Mesenchymal stem cell (in vitro differentiated cells and primary cell): ENCODE measurements at places on chromosomes 3 and 15.
A peak's percentile ranks its signal among the peaks of the same experiment; 100 is the strongest.

GRCh38 chr15:96327155-96327741 is 3.3 kb upstream of the NR2F2 start:
- H3K36me3 ChIP-seq = peaks cover 11% of the 10 kb centered on the region
- DNase-seq = peak; percentile 92
- peaks cover 17% of the 10 kb centered on the region for H3K4me1 ChIP-seq
- no peaks in the 10 kb centered on the region for H3K27me3 ChIP-seq
- peak overlapping the region; percentile 97 for H3K27ac ChIP-seq

- peaks cover 2% of the 10 kb centered on the region for H3K4me1 ChIP-seq
- no peak overlapping the region for H3K27ac ChIP-seq
- peaks cover 5% of the 10 kb centered on the region for H3K36me3 ChIP-seq
- no peak for DNase-seq
- H3K4me3 ChIP-seq = no peak overlapping the region
These were observed 198.8 kb downstream of the KLHL25 start for GRCh38 chr15:85595804-85596536.

GRCh38 chr3:99862208-99862607 is 44.5 kb downstream of the CMSS1 start:
- peak; percentile 72 for DNase-seq
- peaks cover 8% of the 10 kb centered on the region for H3K4me1 ChIP-seq
- peaks cover 13% of the 10 kb centered on the region for H3K36me3 ChIP-seq
- no peak overlapping the region for H3K4me3 ChIP-seq
- H3K27ac ChIP-seq = peak overlapping the region; percentile 19
- no peaks in the 10 kb centered on the region for H3K27me3 ChIP-seq

GRCh38 chr15:83292317-83292716 is 7.9 kb upstream of the BNC1 start:
- no peak overlapping the region for H3K27ac ChIP-seq
- peaks cover 11% of the 10 kb centered on the region for H3K4me1 ChIP-seq
- no peaks in the 10 kb centered on the region for H3K27me3 ChIP-seq
- no peak for DNase-seq
- no peak overlapping the region for H3K4me3 ChIP-seq

GRCh38 chr3:98240131-98240530 is 23.9 kb upstream of the OR5H6 start:
- H3K4me1 ChIP-seq = no peaks in the 10 kb centered on the region
- H3K4me3 ChIP-seq = no peak overlapping the region
- no peaks in the 10 kb centered on the region for H3K36me3 ChIP-seq
- H3K27ac ChIP-seq = no peak overlapping the region
- no peak for DNase-seq
- no peaks in the 10 kb centered on the region for H3K27me3 ChIP-seq

DNA sequence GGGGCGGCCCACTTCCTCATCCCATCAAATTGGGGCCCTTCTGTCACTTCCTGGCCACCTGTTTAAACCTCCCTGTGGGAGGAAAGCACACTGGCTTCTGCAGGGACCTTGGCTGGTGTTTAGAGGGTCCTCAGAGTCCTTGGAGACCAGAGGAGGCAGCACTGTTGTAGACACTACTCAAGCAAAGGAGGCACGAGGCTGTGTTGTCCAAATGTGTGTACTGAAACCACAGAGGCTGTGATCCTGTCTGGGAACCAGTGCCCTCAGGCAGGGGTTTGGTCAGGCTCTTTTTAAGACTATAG is 12.4 kb upstream of the SEC13 start:
- H3K36me3 ChIP-seq = no peaks in the 10 kb centered on the region
- H3K4me1 ChIP-seq = peaks cover 4% of the 10 kb centered on the region
- no peak for DNase-seq

GRCh38 chr3:174193604-174194003 is 665.5 kb upstream of the NAALADL2 start:
- DNase-seq = no peak
- no peaks in the 10 kb centered on the region for H3K36me3 ChIP-seq
- no peaks in the 10 kb centered on the region for H3K27me3 ChIP-seq
- no peak overlapping the region for H3K27ac ChIP-seq
- no peak overlapping the region for H3K4me3 ChIP-seq

DNA sequence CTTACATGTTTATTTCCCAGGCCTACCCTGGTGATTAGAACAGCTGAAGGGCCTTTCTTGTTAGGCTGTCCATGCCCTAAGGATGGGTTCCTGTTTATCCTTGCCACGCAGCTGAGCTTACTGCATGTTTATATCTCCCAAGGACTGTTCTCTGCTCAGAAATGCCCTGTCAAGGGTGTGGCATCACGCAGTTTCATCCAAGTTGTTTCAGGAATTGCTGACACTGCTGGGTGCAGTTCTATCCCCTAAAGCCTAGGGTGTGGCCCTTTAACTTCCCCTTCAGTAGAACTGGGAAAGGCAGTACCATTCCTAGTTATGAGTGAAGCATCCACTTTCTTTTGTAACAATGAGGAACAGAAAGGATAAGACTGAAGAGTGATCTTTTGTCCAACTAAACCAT is 5.0 kb downstream of the ELL3 start:
- peaks cover 10% of the 10 kb centered on the region for H3K4me1 ChIP-seq
- H3K36me3 ChIP-seq = peaks cover 76% of the 10 kb centered on the region
- DNase-seq = peak; percentile 28
- no peaks in the 10 kb centered on the region for H3K27me3 ChIP-seq

GRCh38 chr3:44337248-44337785 is 1.2 kb upstream of the TCAIM start:
- no peaks in the 10 kb centered on the region for H3K36me3 ChIP-seq
- H3K4me3 ChIP-seq = peak overlapping the region; percentile 88
- DNase-seq = no peak
- no peak overlapping the region for H3K27ac ChIP-seq
- peaks cover 4% of the 10 kb centered on the region for H3K27me3 ChIP-seq
- H3K4me1 ChIP-seq = peaks cover 2% of the 10 kb centered on the region

- no peak overlapping the region for H3K4me3 ChIP-seq
- peaks cover 19% of the 10 kb centered on the region for H3K4me1 ChIP-seq
- H3K27me3 ChIP-seq = no peaks in the 10 kb centered on the region
- no peak overlapping the region for H3K27ac ChIP-seq
- H3K36me3 ChIP-seq = peaks cover 7% of the 10 kb centered on the region
These were observed 4.2 kb downstream of the KLF13 start for GRCh38 chr15:31330836-31331235.

- H3K4me1 ChIP-seq = peaks cover 3% of the 10 kb centered on the region
- DNase-seq = peak; percentile 81
- no peaks in the 10 kb centered on the region for H3K36me3 ChIP-seq
- H3K4me3 ChIP-seq = peak overlapping the region; percentile 29
These were observed 70.7 kb downstream of the SSR3 start for GRCh38 chr3:156483961-156484787.

DNA sequence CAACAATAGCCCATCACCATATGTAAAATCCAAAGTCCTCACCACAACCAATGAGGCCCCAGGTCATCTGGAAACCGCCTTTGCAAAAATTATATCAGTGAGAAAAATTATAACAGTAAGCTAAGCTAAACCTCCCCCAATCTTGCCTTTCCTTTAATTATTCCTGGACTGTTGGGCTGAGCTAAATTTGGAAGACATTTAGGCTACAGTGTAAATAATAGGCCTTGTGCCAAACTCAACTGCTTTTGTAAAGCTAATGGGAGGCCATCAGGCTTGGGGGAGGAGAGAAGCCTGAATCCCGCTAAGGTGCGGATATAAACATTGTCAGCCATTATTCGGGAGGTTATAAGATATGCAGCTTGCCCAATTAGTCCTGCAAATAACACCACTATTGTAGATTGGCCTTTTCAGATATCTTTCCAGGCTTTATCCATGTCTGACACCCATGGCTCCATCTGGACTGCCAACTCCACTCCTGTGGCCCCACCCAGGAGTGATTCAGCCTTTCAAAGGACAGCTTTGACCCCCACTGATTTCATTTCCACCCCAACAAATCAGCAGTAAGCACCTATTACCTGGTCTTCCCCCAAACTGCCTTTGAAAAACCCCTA is 53.0 kb upstream of the CA12 start:
- DNase-seq = no peak
- peaks cover 4% of the 10 kb centered on the region for H3K27me3 ChIP-seq
- peaks cover 10% of the 10 kb centered on the region for H3K4me1 ChIP-seq
- no peaks in the 10 kb centered on the region for H3K36me3 ChIP-seq

GRCh38 chr3:79368403-79368802 is 399.4 kb downstream of the ROBO1 start:
- no peaks in the 10 kb centered on the region for H3K27me3 ChIP-seq
- no peaks in the 10 kb centered on the region for H3K36me3 ChIP-seq
- H3K4me1 ChIP-seq = no peaks in the 10 kb centered on the region
- H3K27ac ChIP-seq = no peak overlapping the region
- DNase-seq = no peak

- H3K4me1 ChIP-seq = no peaks in the 10 kb centered on the region
- H3K27me3 ChIP-seq = no peaks in the 10 kb centered on the region
- DNase-seq = no peak
- no peak overlapping the region for H3K27ac ChIP-seq
- no peak overlapping the region for H3K4me3 ChIP-seq
- no peaks in the 10 kb centered on the region for H3K36me3 ChIP-seq
These were observed 37.2 kb downstream of the IL20RB start for GRCh38 chr3:136994772-136995516.

DNA sequence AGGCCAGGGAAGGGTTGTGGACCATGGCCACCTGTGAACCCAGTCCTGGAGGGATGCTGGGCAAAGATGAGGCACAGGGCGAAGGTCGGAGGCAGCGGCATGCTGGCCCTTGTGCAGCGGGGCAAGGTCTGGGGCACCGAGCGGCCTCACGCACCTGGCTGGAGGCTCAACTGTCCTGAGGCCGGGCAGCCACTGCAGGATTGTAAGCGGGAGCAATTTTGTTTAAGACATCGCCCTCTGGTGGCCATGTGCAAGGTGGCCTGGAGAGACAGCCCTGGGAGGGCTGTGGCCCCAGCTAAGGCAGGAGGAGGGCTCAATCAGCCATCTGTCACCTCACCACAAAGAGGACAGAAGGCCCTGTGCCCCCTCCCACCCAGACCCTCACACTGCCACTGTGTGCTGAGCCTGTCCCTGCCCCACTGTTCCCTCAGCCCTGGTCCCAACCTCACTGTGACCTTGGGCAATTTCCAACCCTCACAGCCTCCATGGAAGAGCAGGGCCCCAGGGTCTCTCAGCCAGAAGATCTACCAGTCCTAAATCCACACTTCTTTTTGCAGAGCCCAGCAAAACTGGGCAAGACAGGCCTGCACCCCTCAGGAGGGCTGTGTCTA is 46.2 kb downstream of the TPRA1 start:
- no peak overlapping the region for H3K27ac ChIP-seq
- H3K27me3 ChIP-seq = peaks cover 16% of the 10 kb centered on the region
- peak; percentile 71 for DNase-seq
- no peak overlapping the region for H3K4me3 ChIP-seq
- peaks cover 10% of the 10 kb centered on the region for H3K4me1 ChIP-seq

DNA sequence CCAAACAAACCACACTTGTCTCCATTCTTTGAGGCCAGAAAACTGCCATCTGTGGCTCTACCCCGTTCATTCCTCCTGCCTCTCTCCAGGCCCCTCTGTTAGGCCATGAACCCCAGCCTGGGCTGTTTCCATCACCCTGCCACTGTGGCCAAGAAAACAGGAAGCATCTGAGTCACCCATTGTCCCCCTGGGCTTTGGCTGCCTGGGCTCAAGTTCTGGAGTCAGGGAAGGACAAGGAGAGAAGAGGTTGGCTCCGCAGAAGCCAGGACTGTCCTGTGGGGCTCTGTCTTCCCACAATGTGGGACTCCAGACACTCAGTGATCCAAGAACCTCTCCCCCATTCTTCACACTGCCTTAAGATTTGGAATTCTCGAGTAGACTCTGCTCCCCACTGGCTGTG is 14.8 kb upstream of the LCTL start:
- peak; percentile 36 for DNase-seq
- no peak overlapping the region for H3K27ac ChIP-seq
- peaks cover 5% of the 10 kb centered on the region for H3K4me1 ChIP-seq
- no peaks in the 10 kb centered on the region for H3K36me3 ChIP-seq
- no peaks in the 10 kb centered on the region for H3K27me3 ChIP-seq

GRCh38 chr15:59833366-59833765 is 144.2 kb upstream of the BNIP2 start:
- H3K36me3 ChIP-seq = no peaks in the 10 kb centered on the region
- no peak overlapping the region for H3K4me3 ChIP-seq
- DNase-seq = no peak
- no peak overlapping the region for H3K27ac ChIP-seq
- no peaks in the 10 kb centered on the region for H3K4me1 ChIP-seq

DNA sequence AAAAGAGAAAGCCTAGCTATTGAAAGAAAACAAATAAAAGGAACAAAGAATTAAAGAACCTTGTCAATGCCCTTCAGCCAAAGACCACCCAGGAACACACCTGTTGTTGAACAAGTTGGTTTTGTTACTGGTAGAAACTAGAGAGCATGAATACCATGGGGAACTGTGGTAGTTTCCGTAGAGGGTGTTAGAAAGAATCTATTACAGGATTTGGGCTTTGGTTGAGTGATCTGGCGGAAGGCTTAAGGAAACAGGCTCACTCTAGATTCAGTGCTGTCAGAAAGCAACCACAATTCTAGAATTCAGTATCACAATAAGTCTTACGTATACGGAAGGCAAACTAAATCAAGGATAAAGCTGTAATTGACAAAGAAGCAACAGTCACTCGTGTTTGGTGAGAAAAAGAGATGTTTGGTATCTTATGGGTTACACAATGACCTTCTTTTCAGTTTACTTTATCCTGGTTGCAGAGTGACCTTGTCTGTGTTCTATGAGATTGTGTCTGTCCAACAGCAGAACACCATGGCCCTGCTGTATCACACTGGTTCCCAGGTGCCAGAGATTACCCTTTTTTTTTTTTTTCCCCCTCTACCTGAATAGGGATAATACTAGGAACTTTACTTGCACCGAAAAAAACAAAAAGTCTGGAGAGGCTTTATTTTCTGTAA is 265.9 kb downstream of the SHQ1 start:
- H3K4me3 ChIP-seq = no peak overlapping the region
- H3K4me1 ChIP-seq = no peaks in the 10 kb centered on the region
- no peak overlapping the region for H3K27ac ChIP-seq
- H3K27me3 ChIP-seq = no peaks in the 10 kb centered on the region
- DNase-seq = no peak

- H3K4me3 ChIP-seq = no peak overlapping the region
- H3K4me1 ChIP-seq = no peaks in the 10 kb centered on the region
- H3K27ac ChIP-seq = no peak overlapping the region
- no peaks in the 10 kb centered on the region for H3K27me3 ChIP-seq
- no peaks in the 10 kb centered on the region for H3K36me3 ChIP-seq
These were observed 115.7 kb downstream of the TMCC1 start for GRCh38 chr3:129777806-129778205.

GRCh38 chr15:58331560-58331912 is 100.3 kb upstream of the LIPC start:
- H3K36me3 ChIP-seq = no peaks in the 10 kb centered on the region
- H3K27ac ChIP-seq = peak overlapping the region; percentile 89
- no peak overlapping the region for H3K4me3 ChIP-seq
- DNase-seq = no peak

- no peaks in the 10 kb centered on the region for H3K36me3 ChIP-seq
- peak; percentile 96 for DNase-seq
- no peak overlapping the region for H3K4me3 ChIP-seq
- peaks cover 8% of the 10 kb centered on the region for H3K4me1 ChIP-seq
- peaks cover 38% of the 10 kb centered on the region for H3K27me3 ChIP-seq
These were observed 374.6 kb upstream of the CFAP20DC start for GRCh38 chr3:59424268-59425010.
